ENCODE measurements at places on chromosomes 2 and 18.

DNA sequence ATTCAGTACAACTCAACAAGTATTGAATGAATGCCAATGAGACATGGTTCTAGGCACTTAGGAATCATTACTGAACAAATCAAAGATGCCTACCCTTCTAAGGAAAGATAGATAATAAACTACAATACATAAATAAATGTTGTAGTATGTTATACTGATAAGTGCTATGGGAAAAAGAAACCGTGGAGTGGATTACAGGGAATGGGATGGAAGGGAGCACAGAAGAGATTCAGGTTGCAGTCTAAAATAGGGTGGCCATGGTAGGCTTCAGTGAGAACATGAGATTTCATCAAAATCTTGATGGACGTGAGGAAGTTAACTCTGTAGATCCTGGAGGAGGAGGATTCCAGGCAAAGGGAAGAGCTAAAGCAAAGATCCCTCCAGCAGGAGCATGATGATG lies 17.9 kb upstream of the CREB1 start:
- DNase-seq = no peak

- DNase-seq = no peak
Measured at GRCh38 chr2:150944315-150944714, 317.3 kb downstream of the RBM43 start.

DNA sequence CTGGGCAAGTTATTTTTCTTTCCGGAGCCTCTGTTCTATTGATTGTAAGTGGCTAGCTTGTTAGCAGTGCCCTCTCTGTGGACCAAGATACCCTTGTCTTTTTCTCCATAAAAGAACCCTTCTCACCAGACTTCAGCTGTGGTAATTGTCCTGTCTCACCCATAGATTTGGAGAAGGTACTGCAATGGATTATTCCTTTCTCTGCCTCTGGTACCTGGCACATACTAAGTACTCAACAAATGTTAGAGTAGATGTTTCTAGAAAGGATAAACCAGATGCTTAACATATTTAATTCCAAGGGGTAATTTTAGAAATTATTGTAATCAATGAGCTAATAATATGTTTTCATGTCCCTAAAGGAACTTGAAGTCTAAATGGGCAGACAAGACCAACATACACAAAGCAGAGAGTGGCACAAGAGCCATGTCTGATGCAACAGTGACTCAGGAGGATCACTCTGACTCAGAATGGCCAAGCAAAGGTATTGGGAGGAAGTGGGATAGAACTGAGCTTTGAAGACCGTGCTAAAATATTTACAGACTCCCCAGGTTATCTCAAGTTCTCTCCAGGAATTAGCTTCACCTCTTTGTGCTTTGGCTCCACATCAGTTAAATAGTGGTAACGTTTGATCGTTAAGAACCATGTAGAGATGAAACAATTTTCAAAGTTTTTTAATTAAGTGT lies 129.7 kb upstream of the OSR1 start:
- DNase-seq = no peak

GRCh38 chr2:239819974-239820555 lies 205.1 kb downstream of the NDUFA10 start:
- DNase-seq = no peak

- no peak for DNase-seq
Measured at GRCh38 chr18:25146512-25146910, 205.5 kb downstream of the ZNF521 start.

Data from stimulated activated effector memory CD8-positive, alpha-beta T cell treated with anti-CD3 and anti-CD28 coated beads, Interleukin-12 subunit alpha, Interleukin-12 subunit beta, amount 100 ng/mL, for 72 hours (primary cell).